ENCODE measurements at places on chromosomes 4 and X.
A peak's percentile ranks its signal among the peaks of the same experiment; 100 is the strongest.

GRCh38 chr4:133759428-133759827 is 442.2 kb downstream of the PABPC4L start:
- no peak for DNase-seq

DNA sequence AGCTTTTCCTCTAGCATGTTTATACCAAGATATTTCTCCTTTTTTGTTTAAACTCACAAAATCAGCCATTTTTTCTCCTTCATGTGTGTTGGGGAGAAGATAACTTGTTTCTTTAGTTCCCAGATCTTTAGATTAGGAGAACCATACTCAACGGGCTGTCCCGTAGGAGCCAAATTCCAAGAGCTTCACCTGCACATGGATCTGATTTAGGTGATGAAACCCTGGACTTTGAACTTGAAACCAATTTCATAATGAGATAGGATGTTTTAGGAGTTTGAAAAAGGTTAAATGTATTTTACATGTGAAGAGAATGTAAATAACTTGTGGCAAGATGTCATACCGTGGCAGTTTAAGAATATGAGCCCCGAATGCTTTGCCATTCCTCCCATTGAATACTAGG is 280.0 kb upstream of the PCDH18 start:
- DNase-seq = no peak

DNA sequence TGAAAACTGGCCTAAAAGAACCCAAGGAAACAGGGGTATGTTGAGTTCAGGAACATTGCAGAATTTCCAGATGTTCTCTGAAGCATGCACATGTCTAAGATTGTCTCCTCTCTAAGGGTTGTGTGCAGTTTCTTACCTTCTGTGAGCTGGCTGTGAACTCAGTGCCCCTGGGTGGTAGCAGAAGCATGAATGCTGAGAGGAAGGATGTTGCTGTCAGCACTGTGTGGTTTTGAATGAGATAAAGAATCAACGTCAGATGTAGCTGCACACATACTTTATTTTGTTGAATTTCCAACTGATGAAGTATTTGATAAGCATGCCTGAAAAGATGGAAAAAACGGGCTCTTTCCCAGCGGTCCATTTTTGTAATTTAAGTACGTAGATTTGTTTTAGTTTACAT is 23.8 kb upstream of the CD38 start:
- no peak for DNase-seq

DNA sequence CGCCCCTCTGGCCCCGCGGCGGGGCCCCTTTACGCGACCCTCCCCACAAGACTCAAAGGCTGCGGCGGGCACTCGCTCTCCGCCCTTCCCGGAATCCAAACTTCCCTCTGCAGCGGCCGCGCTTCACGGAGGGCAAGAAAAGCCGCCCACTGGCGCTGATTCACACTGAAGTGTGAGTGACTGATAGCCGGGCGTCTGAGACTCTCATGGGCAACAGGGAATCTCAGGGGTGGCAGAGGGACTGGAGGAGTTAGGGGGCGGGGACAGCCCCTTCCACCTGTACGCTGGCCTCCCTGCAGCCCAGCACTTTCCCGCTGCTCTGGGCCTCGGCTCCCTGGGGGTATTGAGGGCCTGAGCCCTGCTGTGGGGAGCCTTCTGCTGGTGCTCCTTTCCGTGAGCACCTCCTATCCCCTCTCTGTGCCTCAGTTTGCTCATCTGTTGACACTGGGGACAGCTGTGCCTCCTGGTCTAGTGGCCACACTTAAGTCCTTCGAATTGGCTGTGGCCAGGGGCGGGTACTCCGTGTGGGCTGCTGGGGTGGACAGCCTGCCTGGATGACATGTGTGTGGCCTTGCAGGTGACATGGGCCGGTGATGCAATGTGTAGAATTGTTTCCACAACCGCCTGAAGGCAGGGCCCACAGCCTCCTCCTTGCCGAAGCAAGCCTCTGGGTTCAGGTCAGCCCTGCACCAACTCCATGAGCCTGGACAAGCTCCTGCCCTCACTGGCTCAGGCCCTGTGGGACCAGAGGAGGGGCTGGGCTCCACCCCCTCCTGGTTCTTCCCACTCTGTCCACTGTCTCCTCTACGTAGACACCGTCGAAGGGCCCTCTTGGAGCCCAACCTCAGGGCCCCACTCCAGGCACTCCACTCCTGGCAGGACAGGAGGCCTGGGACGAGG is 951 bp downstream of the SH3BP2 start:
- peak; percentile 77 for DNase-seq

GRCh38 chrX:47625365-47625764 is 4.4 kb downstream of the CFP start:
- no peak for DNase-seq

Measured in GM03348 (cell line).